ENCODE measurements at places on chromosomes 6 and 20.

GRCh38 chr6:33620158-33620855 is 815 bp upstream of the ITPR3 start:
- no peak for DNase-seq

DNA sequence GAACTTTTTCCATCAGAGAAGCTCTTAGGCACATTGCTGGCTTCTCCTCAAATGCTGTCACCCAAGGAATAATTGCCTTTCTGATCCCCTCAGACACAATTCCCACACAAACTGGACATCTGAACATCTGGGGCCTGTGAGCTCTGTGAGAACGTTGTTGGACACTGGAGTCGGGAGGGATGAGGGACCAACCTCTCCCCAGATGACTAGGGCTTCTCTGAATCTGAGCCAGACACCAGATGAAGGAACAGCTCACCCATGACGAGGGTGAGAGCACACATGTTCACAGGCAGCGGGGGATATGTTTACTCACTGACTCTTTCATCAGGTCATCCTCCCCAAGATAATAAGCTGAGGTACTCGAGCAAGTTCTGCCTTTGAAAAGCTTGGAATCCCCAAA is 283.9 kb upstream of the SUPT3H start:
- DNase-seq, result no peak

DNA sequence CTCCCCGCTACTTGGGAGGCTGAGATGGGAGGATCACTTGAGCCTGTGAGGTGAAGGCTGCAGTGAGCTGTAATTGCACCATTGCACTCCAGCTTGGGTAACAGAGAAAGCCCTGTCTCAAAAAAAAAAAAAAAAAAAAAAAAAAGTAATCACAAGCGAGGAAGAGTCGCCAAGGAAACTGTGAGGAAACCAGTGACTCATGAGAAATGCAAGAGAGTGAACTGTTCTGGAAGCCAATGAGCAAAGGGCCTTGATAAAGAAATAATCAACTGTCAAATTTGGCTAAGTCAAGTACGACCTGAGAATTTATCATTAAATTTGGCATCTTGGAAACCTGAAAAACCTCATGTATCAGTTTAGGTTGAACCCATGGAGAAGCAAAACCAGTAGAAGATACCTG is 16.1 kb upstream of the LAMP5 start:
- no peak for DNase-seq

DNA sequence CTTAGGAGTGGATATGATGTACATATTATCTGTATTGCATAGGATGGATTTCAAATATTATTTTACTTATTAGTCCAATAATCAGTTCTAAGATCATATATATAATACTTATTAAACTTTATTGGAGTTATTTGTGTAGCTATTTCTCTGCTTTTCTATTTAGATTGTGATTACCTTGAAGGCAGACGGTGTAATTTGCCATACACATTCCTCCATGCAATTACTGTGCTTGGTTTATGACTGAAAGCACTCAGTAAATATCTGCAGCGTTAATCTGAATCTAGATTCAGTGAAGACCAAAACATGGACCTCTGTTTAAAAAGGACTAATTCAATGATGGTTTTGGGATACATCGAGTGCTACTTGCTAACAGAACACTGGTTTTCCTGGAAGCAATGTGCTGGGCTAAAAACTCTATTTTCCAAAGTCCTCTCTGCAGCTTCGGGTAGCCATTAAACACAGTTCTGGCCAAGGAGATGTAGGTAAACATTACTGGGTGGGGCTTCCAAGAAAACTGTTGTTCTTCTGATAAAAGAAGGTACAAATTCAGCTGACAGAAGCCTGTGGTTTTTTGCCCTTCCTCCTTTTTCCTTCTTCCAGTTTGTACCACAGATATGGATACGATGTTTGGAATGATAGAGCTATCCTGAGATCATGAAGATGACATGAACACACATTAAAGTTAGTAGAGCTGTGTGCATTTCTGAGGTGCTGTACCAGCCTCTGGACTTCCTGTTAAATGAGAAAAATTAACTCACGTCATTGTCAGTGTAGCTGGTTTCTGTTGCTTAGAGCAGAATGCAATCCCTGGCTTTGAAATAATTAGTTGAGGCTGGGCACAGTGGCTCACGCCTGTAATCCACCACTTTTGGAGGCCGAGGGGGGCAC is 136.5 kb upstream of the NUP153 start:
- no peak for DNase-seq

DNA sequence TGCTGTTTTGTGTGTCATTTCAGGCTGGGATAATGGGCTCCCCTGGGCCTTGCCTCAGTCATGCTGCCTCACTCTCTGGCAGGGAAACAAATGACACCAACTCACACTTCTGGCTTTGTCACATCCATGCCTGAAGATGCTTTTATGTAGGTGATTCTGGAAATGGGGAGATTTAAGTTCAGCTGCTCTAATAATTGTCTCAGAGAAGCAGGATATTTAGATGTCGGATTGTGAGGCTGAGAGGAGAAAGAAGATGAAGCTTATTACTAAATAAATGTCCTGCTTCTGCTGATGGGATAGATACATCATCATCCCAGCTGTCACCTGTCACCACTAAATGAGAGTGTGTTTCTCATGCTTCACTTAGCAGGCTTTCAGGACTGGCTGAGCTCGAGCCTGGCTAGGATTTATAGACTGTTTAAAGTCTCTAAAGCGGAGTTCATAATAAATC is 480.2 kb upstream of the SPTLC3 start:
- DNase-seq, result no peak

DNA sequence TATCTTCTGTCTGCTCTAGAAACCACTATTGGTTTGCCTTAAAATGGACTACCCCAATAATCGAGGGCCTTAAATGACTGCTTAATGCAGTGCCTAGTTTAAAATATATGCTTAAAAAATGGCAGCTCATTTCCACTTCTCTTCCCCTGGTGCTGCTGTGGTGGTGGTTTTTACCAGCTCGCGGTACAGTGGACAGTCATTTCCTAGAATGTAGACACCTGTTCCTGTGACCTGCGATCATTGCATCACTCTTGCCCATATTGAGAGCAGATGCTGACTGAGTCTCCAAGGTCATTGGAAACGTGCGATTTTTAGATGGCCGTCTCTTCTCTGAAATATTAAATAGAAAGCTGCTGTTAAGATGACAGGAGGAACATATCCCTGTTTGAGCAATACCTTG is 164.1 kb downstream of the UTRN start:
- DNase-seq, result no peak

Measured in stimulated activated CD8-positive, alpha-beta memory T cell treated with anti-CD3 and anti-CD28 coated beads, Interleukin-7, amount 100 ng/mL, for 24 hours (primary cell).